PC-3 (cell line): ENCODE measurements at places on chromosomes 13 and 19. TPM values are rescaled to one million over a fixed set of nuclear protein-coding genes. Genes with fewer than 3 reads are reported as not detected.

DNA sequence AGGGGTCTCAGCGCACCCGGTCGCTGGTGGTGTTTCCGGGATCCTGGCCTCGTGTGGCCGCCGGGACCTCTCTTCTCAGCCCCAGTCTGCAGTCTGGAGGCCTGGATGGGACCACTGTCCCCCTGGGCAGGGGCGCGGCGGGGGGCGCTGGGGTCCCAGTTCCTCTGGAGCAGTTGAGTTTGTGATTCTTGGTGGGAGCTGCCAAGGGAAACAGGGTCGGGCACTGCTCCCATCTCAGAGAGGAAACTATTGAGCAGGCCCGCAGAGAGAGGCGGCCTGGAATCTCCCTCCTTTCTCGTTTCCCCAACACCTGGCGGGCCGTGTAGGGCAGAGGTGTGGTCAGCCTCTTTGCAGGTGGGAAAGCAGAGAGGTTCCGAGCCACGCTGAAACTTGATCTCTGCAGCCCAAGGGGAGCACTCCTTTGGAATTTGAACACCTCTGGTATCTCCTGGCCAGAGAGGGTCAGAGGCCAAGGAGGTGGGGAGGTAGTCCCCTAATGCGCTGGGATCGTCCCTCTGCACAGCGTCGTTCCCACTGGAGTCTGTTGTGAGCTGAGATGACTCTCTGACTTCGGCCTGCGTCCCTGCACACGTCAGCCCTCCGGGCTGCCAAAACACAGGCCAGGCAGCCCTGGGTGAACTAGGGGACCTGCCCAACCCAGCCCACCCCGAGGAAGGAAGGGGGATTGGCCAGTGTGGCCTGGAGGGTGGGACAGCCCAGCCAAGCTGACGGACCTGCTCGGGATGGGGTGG, 741 bp downstream of the PLEKHF1 start:
- peak; percentile 38 for DNase-seq
- H3K27me3 ChIP-seq: no peaks in the 10 kb centered on the region
- H3K36me3 ChIP-seq: no peaks in the 10 kb centered on the region
- H3K4me3 ChIP-seq: peak overlapping the region; percentile 85
- H3K27ac ChIP-seq: peak overlapping the region; percentile 32
- peaks cover 40% of the 10 kb centered on the region for H3K4me1 ChIP-seq

DNA sequence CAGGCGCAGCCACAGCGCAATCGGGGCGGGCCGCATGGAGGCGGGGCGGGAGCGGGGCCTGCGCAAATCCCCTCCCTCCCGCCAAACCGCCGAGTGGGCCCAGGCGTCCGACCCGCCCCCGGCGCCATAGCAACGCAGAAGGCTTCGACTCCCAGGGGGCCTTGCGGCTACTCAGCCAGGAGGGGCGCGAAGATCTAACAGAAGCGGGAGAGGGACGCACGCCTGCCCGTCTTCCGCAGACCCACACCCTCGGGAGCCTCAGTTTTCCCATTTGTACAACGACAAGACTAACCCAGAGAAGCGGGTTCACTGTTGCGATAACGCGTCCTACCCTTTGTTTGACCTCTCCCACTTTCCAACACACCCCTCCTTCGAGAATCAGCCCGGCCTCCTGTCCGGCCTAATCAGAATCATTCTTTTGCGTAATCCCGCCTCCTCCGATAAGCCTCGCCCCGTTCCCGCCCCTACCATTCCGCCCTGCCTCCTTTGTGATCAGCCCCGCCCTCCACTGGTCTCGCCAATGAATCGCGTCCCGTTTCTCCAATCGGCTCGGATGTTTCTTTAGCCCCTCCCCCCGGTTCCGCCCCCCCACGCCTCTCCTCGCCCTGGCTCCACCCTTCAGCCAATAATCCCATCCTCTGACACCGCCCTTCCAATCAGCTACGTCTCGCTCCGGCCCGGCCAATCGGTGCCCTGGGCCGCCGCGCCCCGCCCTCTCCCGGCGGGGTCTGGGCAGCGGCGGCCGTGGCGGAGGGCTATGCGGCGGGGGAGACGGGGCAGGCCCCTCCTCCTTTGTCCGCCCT, at the start of gene PCSK4:
Gene PCSK4, minus strand, starts transcription at position 40 of the 803 bp plus-strand sequence. Its CDS starts 4 bp downstream, at position 36.
- no peaks in the 10 kb centered on the region for H3K27me3 ChIP-seq
- H3K27ac ChIP-seq: no peak within 1 kb of the TSS
- H3K4me1 ChIP-seq: peaks cover 12% of the 10 kb centered on the region
- peak within 1 kb of the TSS; percentile 76 for H3K4me3 ChIP-seq

DNA sequence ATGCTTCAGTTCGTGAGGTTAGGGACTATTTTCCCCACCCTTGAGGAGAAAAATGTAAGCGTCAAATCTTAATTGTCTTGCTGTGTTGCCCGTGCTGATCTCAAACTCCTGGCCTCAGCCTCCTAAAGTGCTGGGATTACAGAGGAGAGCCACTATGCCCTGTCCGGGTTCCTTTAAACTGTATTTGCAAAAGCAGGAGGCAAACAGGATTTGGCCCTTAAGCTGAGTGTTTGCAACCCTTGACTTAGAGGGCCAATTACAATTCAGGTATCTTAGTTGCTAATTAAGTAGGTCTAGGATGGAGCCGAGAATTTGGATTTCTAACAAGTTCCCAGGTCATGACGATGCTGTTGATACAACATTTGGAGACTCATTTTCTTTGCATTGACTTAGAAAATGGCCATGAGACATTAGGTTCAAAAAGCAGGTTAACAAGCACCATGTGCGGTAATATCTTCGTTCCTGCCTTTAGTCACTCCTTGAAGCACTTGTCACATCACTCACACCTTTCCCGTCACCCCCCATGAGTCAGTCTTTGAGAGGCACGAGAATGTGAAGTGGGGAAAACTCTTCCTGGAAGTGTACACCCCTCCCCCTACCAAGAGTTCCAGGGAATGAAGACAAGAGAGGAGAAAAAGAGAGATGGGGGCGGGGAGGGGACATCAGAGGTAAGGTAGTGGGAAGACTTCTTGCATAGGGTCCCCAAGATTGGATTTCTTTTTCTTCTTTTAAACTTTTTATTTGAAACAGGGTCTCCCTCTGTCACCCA, 2.6 kb downstream of the NAPSA start:
- no peak overlapping the region for H3K4me3 ChIP-seq
- H3K27me3 ChIP-seq: no peaks in the 10 kb centered on the region
- no peaks in the 10 kb centered on the region for H3K4me1 ChIP-seq

DNA sequence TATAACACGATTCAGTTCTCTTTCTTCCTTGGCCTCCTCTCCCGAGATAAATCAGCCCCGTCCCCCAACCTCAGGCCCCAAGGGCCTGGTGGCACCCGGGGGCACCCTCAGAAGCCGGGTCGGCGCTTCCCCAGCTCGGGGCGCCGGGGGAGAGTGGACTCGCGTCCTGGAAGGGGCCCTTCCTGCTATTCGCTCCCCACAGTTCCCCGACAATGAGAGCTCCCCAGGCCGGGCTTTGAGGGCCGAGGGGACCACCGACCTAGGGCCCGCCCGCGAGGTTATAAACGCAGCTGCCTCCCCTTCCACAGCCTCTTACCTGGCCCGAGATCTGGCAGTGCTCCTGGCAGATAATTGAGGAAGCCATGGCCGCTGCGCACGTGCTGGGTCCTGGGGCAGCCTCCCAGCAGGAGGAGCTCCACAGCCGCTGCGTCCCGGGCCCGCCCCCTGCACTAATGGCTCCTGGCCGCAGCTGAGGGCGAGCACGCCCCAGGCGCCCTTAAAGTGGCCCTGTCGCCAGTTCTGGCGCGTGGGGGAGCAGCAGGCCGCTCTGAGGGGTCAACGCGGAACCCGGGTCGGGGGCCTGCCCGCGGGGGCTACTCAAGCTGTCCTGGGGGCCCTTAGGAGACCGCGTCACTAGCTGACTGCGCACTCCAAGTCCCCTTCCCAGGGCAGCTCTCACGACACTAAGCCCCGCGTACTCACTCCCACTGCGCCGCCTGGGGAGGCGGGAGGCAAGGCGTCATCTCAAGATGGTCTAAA, at the start of gene SOHLH2:
Gene SOHLH2, minus strand, starts transcription at position 394 of the 759 bp plus-strand sequence. Its CDS starts 30 bp downstream, at position 364.
- H3K27ac ChIP-seq: no peak within 1 kb of the TSS
- H3K27me3 ChIP-seq: peaks cover 5% of the 10 kb centered on the region; the same call in 1 of the 2 replicates
- no peaks in the 10 kb centered on the region for H3K4me1 ChIP-seq

GRCh38 chr13:39013462-39013861, 22.8 kb upstream of the STOML3 start:
- H3K4me1 ChIP-seq: no peaks in the 10 kb centered on the region
- H3K36me3 ChIP-seq: peaks cover 31% of the 10 kb centered on the region
- H3K27me3 ChIP-seq: no peaks in the 10 kb centered on the region
- no peak for DNase-seq

DNA sequence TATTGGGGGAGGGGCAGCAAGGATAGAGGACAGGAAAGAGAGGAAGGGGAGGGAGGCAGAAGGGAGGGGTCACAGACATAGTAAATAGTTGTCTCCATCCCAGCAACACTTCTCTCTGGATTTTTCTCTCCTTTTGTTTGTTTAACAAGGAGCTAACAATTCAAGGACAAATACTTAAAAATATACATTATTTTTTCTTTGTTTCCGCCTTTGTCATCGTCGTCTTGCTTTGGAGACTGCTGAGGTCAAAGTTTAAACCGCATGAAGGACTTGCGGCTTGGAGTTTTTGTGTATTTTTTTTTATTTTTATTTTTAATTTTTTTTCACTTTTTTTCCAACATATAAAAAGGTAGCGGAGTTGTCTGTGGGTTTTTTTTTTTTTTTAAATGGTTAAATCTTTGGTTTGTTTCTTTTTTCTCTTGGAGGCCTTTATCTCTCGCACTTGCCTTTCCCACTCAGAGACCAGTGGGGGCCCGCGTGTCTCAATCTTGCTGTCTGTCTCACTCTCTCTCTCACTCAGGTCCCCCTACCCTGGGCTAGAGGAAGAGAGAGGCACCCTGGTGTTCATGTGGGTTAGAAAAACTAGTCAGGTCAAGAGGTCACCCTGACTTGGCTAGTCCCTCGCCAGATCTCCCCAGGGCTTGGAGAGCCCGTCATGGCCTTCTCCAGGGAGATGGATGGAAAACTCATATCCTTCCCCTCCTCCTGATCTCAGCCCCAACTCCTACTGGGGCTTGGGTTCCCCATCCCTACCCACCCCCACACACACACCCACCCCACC, 11.0 kb downstream of the ZNF574 start:
- H3K4me3 ChIP-seq: no peak overlapping the region
- H3K27me3 ChIP-seq: no peaks in the 10 kb centered on the region
- H3K36me3 ChIP-seq: no peaks in the 10 kb centered on the region
- no peak overlapping the region for H3K27ac ChIP-seq
- DNase-seq: no peak
- H3K4me1 ChIP-seq: peaks cover 10% of the 10 kb centered on the region; the same call in 1 of the 2 replicates

DNA sequence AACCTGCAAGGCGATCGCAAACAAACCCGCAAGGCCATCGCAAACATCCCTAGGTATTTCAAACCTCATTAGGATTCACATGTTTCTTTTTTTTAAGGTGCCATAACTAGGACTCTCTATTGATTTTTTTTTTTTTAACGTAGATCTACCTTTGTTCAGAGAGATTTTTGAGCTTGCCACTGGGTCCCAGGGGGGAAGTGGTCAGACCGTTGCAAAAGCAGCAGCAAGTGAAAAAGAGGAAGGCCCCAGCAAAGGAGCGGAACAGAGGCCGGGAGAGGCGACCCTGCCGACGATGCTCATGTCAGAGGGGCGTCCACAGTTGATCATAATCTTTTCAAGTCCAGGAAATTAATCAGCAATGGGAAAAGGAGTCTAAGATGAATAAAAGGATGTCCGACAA, 32.7 kb upstream of the FLT1 start:
- H3K27me3 ChIP-seq: peaks cover 54% of the 10 kb centered on the region
- H3K4me3 ChIP-seq: no peak overlapping the region
- no peak overlapping the region for H3K27ac ChIP-seq
- H3K36me3 ChIP-seq: no peaks in the 10 kb centered on the region
- DNase-seq: no peak

DNA sequence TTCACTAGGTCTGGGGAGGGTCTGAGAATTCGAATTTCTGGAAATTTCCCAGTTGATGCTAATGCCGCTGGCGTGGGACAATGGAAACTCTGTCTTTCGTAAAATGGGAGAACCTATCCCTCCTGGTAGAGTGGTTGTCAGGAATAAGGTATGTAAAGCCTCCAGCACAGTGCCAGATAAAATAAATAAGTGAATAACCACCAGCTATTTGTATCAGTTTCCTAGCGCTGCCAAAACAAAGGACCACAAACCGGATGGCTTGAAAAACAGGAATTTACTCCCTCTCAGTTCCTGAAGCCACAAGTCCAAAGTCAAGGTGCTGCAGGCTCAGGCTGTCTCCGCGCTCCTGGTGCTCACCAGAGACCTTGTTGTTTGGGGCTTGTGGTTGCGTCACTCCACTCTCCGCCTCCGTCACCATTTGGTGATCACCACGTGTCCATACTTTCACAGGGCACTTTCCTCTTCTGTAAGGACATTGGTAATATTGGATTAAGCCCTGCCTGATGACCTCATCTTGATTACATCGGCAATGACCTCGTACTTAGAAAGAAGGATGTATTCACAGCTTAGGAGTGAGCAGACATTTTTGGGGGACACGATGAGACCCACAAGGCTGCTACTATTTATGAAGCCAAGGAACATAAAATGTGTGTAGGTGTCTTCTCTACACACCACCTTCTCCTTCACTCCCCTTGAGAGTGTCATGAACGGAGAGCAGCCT, 428.5 kb downstream of the IRS2 start:
- no peaks in the 10 kb centered on the region for H3K4me1 ChIP-seq
- H3K27ac ChIP-seq: no peak overlapping the region
- H3K36me3 ChIP-seq: no peaks in the 10 kb centered on the region
- H3K4me3 ChIP-seq: no peak overlapping the region
- DNase-seq: no peak

- H3K36me3 ChIP-seq: no peaks in the 10 kb centered on the region; the same call in 1 of the 2 replicates
- DNase-seq: no peak
- no peaks in the 10 kb centered on the region for H3K4me1 ChIP-seq
- H3K4me3 ChIP-seq: no peak overlapping the region
- H3K27ac ChIP-seq: no peak overlapping the region
Observed at GRCh38 chr13:42164557-42165125, 107.3 kb upstream of the AKAP11 start.

DNA sequence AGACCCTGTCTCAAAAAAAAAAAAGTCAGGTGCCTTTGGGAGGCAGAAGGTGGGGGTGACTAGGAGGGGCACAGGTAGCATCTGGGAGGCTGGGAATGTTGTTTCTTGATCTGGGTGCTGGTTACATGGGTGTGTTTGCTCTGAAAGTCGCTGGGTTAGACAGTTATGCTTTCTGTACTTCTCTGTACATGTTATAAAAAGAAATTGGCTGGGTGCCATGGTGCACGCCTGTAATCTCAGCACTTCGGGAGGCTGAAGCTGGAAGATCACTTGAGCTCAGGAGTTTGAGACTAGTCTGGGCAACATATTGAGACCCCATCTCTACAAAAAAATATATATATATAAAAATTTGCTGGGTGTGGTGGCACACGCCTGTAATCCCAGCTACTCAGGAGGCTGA, 15.1 kb downstream of the NOSIP start:
- peaks cover 12% of the 10 kb centered on the region; the same call in 1 of the 2 replicates for H3K4me1 ChIP-seq
- no peak overlapping the region for H3K4me3 ChIP-seq
- H3K27me3 ChIP-seq: no peaks in the 10 kb centered on the region
- H3K36me3 ChIP-seq: peaks cover 3% of the 10 kb centered on the region; the same call in 1 of the 2 replicates
- no peak for DNase-seq
- no peak overlapping the region for H3K27ac ChIP-seq

DNA sequence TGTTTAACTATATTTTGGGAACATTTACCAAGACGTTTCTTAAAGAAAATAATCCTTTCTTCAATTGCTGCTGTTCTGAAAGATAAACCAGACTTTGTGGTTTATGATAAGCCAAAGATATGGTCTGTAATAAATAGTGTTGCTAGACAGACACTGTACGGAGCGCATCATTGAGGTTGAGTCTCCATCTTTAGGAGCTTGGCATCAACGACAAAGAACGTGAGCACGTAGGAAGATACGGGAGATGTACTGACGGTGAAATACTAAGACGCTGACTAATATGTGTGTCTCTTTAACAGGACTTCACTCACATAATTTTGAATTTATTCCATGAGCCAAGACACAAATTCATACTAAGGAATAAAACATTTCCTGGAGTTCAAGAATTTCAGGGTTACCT, 16.2 kb downstream of the TEX29 start:
- H3K27me3 ChIP-seq: peaks cover 30% of the 10 kb centered on the region
- DNase-seq: no peak
- H3K4me1 ChIP-seq: no peaks in the 10 kb centered on the region
- H3K27ac ChIP-seq: no peak overlapping the region
- H3K36me3 ChIP-seq: no peaks in the 10 kb centered on the region

PHLDB3 gene
- 29.0 and 36.0 TPM in 2 replicates for total RNA-seq

ZNF578 gene
- not detected in 2 replicates for total RNA-seq
